T1000 (cell line): ENCODE measurements at places on chromosomes 4 and X.

DNA sequence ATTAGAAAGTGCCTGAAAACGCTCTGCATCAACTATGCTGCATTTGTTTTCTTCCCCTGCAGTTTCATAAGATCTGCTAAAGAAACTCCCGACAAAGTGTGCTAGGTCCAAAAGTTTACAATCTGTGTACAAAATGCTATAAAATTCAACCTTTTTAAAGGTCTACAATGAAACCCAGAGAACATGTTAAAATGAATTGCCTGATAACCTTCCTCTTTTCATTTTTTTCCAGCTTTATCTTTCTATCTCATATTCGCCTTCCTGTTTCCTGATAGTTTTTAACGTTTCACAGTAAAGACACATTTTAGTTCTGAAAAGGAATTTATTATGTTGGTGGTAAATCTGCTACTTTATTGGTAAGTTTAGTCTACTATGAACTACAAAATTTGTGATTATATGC is 9.5 kb upstream of the HPGDS start:
- no peak for DNase-seq

DNA sequence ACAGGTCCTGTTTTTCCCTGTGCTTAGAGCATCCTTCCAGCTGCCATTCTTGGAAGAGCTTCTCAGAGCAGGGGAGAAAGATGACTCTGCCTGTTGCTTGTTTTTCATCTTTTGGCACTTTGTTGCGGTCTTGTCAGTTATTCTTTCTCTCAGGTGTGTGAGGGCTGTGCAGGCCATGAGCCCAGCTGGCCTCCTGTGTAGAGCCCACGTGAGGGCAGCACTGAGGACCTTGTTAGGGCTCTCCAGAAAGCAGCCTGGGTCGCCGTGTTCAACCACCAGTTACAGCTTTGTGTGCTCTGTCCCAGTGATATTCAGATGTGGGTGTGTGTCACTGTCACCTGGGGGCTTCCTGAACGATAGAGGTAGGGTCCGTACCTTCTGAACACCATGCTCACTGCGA is 52.8 kb downstream of the NOP14 start:
- no peak for DNase-seq

DNA sequence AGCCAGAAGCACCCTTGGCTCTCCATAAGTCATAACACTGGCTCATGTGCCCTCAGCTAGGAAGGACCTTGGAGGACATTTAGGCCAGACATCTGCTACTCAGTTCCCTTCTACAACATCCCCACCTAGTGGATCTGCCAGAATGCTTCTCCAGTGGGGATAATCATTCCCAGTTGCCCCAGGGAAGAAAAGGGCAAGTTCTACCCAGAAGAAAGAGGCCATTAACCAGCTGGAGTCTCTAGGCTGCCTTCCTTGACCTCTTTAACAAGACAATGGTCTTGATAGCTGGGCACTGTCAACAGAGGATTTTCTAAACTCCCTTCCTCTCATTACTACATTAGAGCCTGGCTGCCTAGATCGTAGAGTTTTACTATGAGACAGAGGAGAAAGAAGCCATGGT is 42.0 kb downstream of the LGI2 start:
- DNase-seq = peak; percentile 31

DNA sequence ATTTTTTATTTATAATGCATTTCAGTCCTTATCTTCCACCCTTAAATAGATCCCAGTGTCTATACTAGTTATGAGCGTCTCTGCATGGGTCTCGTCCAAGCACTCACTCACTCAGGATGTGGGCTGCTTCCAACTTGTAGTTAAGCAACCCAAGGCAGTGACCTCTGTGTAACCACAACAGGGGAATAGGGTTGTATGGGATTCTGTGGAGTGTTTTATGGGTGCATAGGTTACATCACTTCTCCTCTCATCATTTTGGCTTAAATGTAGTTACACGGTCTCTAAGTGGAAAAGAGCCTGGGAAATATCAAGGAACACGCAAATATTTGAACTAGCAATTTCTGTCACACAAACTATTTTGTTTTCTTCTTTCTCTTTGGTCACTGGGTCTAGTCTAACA is 931.0 kb downstream of the STIM2 start:
- DNase-seq = peak; percentile 50

GRCh38 chr4:78772526-78773091 is 3.5 kb upstream of the BMP2K start:
- DNase-seq = no peak

DNA sequence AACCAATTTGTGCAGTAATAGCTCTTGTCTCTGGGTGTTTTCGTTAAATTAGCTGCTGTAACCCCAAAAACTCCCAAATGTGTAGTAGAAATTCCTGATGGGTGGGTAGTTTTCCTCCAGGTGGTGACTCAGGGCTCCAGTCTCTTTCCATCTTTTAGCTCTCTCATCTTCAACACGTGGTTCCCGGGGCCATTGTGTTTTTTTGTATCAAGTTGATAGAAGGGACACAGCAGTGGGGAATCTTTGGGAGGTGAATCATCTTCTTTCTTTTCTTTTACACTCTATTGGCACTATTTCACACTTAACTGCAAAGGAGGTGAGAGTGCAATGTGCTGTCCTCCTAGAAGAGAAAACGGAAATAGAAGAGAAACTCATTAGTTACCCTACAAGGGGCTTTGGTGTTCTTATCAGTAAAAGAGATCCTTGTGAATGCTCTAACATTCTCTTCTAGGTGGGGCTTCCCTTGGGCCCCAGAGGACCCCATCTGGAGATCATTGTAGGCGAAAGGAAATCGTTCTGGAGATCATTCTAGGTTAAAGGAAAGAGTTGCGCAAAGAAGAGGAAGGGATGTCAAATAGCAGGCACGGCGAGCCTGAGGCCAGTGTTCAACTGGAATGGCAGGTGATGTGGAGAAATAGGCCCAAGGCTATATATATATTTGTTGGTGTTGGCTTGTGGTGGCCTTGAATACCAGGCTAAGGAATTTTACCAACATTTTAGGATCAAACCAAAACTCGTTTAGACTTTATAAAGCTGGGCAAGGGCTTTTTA is 68.2 kb upstream of the ACSL1 start:
- no peak for DNase-seq

DNA sequence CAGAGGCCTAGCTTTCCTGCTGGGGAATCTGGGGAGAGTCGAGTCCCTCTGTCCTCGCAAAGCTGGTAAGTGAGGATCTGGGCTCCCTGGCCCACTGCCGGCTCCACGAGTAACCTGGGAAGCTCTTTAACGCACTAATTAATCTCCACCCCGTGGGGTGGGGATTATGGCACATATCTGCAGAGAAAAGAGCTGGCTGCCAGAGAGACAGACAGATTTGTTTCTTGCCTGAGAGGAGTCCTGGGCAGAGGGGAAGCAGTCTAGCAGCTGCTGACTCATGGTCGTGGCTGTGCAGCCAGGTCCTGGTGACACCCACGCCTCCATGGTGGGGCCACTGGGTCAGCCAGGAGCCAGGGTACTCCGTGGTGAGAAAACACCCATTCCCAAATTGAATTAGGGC is 14.0 kb downstream of the SORCS2 start:
- DNase-seq = no peak

- peak; percentile 39 for DNase-seq
These were observed 15.1 kb downstream of the SLC2A9 start for GRCh38 chr4:10006231-10006600.

- DNase-seq = no peak
These were observed 58.1 kb upstream of the HOPX start for GRCh38 chr4:56739066-56739777.

GRCh38 chr4:101020956-101021355 is 326.4 kb downstream of the PPP3CA start:
- no peak for DNase-seq

DNA sequence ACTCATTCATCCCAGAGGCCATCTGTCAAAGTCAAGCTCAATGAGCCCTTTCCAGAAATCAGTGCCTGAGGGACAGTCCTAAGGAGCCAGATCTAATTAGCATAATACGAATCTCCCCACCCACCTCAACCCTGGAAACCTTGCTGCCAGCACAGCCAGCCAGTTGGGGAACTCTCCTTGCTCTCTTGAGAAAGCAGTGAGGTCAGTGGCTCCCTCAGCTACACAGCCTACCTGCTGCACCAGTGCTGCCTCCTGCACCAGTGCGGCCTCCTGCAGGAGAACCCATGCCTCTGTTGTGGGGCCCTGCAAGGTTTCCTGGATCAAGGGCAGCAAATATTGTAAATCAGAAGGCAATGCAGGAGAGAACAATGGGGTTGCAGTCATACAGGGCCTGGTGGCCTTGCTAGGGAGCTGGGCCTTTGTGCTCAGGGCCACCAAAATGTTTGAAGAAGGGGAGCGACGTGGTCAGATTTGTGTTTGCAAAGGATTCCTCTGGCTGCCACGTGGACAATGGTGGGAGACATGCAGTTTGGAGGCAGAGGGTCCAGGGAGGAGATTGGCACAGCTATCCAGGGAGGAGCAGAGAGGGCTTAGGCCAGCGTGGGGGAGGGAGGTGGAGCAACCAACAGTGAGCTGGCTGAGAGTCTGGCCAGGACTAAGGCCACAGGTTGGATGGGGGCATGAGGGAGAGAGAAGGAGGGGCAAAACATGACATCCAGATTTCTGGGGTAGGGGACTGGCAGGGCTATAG is 124.3 kb upstream of the MAMLD1 start:
- no peak for DNase-seq

GRCh38 chrX:122582280-122582974 is 601.7 kb upstream of the GRIA3 start:
- DNase-seq = no peak

DNA sequence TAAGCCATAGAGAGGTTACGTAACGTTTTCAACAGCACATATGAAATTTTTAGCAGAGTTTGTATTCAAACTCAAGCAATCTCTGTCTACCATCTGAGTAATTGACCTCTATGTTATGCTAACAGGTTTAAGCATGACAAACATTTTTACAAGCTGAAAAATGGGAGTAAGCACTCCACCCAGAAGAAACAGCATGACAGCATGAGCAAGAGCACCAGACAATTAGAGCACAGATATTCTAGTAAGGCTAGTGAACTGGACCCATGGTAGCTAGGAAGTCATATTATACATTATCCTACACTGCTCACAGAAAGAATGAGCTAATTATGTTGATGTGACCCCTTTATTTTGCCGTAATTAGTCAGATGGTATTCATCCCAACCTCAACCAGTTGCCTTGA is 200.5 kb downstream of the PABPC4L start:
- DNase-seq = no peak
